Glutamatergic neuron (in vitro differentiated cells): ENCODE measurements at places on chromosomes 12 and 14. TPM values are rescaled to one million over a fixed set of nuclear protein-coding genes. Genes with fewer than 3 reads are reported as not detected.

Gene SERPINA12
- total RNA-seq, result not detected

Gene TMCC3
- total RNA-seq, result 5.7 TPM

Gene TEX52
- total RNA-seq, result not detected

DNA sequence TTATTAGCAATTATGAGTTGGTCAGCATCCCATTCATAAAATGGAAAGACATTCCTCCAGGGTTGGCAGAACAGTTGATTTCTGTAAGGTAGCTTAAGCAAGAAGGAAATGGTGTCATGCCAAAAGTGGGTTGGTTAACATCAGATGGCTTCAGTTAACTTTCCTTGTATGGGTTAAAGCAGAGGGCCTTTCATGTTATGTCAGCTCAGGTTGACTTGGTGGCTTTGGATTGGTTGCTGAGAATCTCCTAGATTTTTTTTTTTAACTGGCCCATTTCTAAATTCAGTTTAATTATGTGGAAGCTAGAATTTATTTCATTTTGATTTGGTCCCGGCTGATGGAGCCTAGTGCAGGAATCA lies 87.8 kb downstream of the BBS10 start:
- no peak for DNase-seq

GRCh38 chr14:99497341-99497740 lies 16.1 kb downstream of the CCNK start:
- no peak for DNase-seq

- DNase-seq, result no peak
Measured at GRCh38 chr14:48857366-48857765, 728.8 kb downstream of the RPS29 start.

Gene TRIAP1
- total RNA-seq, result 25.2 TPM

DNA sequence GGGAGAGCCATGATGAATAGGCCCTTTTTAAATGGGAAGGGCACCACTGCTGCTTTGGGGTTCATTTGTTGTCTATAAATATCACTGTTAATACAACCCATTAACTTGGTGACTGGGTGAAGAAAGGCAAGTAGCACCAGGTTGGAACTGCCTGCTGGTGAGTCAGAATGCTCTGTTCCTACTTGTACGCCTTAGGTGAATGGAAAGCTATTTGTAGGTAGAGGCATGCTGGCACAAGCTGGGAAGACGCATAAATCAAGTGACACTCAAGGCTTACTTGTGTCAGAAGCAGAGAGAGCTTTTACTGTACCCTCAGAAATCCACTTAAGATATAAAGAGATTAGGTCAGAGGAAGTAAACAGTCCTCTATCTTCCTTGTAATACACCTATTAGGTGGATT lies 142.5 kb downstream of the TMX1 start:
- DNase-seq, result no peak

- no peak for DNase-seq
Measured at GRCh38 chr14:96130854-96131253, 73.8 kb upstream of the BDKRB2 start.

Gene TAS2R20
- 3.4 TPM for total RNA-seq

GRCh38 chr12:110531741-110532333 lies 29.7 kb downstream of the RAD9B start:
- DNase-seq, result no peak
